ENCODE measurements at places on chromosomes 11 and 22. TPM values are rescaled to one million over a fixed set of nuclear protein-coding genes. Genes with fewer than 3 reads are reported as not detected.

The TRPC6 gene
- 2.2 TPM for total RNA-seq

The CCDC87 gene
- total RNA-seq: not detected

The NRGN gene
- 9.6 TPM for total RNA-seq

The RAG2 gene
- total RNA-seq: not detected

The APOL5 gene
- not detected for total RNA-seq

The PRDM10 gene
- total RNA-seq: 3.7 TPM

The CWC15 gene
- 54.4 TPM for total RNA-seq

The SYCE3 gene
- not detected for total RNA-seq

The ACRV1 gene
- not detected for total RNA-seq

The LMO2 gene
- 2.2 TPM for total RNA-seq

The FBLN1 gene
- total RNA-seq: 113 TPM

The CBLIF gene
- not detected for total RNA-seq

The DTX4 gene
- 5.7 TPM for total RNA-seq

The LGALS1 gene
- 5,976 TPM for total RNA-seq

The UCP2 gene
- total RNA-seq: 2.1 TPM

The NLRP14 gene
- total RNA-seq: under 0.01 TPM

The MS4A14 gene
- total RNA-seq: not detected

The OR5B21 gene
- total RNA-seq: not detected

The CRYBB2 gene
- total RNA-seq: not detected

The POLD3 gene
- 10.6 TPM for total RNA-seq

The LRRC32 gene
- 2.3 TPM for total RNA-seq

The PTH gene
- not detected for total RNA-seq

The MOV10L1 gene
- 3.0 TPM for total RNA-seq

The PDE3B gene
- 15.0 TPM for total RNA-seq

The OR6T1 gene
- total RNA-seq: not detected

The TSKU gene
- 71.6 TPM for total RNA-seq

The FDXACB1 gene
- 0.88 TPM for total RNA-seq

The EMSY gene
- 12.8 TPM for total RNA-seq

The TBX10 gene
- not detected for total RNA-seq

The SLC5A4 gene
- not detected for total RNA-seq

The FOSL1 gene
- 26.8 TPM for total RNA-seq

The POTEH gene
- not detected for total RNA-seq

The BCO2 gene
- total RNA-seq: 10.5 TPM

The CNIH2 gene
- 1.1 TPM for total RNA-seq

The ZNHIT2 gene
- 22.7 TPM for total RNA-seq

The LRRC56 gene
- 2.6 TPM for total RNA-seq

The TH gene
- not detected for total RNA-seq

The MAPK8IP2 gene
- total RNA-seq: 0.24 TPM

The PLEKHA7 gene
- 1.7 TPM for total RNA-seq

The NAV2 gene
- 4.3 TPM for total RNA-seq

The PHF21B gene
- not detected for total RNA-seq

Data from epithelial cell of alveolus of lung (primary cell).